ENCODE measurements at places on chromosomes 2 and 18.

GRCh38 chr18:25866331-25866730 lies 224.1 kb downstream of the SS18 start:
- no peak for DNase-seq

- no peak for DNase-seq
These were observed 52.6 kb downstream of the COL6A3 start for GRCh38 chr2:237361194-237362004.

- DNase-seq: no peak
These were observed 22.1 kb downstream of the FBXO41 start for GRCh38 chr2:73262108-73262651.

DNA sequence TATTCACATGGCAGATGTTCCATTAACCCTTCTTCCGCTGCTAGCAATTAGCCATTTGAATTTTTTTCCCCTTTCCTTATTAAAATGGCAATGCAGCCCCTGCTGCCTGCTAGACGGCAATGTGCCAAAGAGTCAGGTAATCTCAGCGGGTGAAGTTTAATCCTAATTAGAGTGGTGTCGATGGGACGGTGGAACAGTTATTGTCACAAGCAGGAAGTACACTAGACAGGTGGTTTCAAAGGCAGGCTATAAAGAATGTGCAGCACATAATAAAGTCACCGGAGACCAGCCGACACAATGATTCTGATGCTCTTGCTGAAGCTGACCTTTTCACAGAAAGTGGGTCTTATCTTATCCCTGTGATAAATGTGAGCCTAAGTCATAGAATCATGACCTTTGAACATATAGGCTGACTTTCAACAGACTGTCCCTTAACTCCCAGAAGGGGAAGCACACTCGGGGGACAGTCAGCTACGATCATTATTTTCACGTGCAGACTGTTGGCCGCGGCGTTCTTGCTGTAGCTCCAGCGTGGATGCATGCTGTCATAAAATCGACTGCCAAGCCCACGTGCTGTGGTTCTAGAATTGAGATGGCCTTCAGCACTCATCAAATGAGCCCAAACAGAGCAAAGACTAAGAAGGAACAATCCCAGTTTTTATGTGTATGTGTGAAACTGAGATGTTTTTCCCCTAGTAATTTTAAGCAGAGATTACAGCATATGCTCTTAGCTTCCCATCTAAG lies 926.2 kb upstream of the SOX11 start:
- DNase-seq: no peak

- no peak for DNase-seq
These were observed 16.6 kb downstream of the MALL start for GRCh38 chr2:110099038-110099425.

DNA sequence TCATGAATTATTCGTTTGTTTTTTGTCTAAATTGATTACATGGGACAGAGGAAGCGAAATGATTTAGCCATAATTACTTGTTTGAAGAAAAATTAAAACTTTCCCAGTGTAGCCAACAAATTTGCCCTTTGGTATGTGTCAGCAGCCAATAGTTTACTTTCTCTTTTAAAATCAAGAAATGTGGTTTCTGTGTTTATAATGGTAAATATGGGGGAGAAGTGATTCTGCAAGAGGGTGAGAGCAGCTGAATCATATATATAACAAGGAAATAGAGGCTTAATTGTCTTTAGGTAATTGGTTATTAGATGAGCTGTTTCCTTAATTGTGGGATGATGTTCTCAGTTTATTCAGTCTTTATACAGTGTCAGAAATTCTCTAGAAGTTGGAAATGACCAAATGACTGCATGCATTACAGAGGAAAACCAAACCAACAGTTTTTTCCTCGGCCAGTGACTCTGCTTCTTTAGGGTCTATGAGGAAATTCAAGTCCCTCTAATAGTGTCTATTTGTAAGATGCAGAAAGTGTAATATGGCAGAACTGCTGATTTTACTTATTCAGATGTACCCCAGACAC lies 132.9 kb downstream of the AGPS start:
- no peak for DNase-seq

DNA sequence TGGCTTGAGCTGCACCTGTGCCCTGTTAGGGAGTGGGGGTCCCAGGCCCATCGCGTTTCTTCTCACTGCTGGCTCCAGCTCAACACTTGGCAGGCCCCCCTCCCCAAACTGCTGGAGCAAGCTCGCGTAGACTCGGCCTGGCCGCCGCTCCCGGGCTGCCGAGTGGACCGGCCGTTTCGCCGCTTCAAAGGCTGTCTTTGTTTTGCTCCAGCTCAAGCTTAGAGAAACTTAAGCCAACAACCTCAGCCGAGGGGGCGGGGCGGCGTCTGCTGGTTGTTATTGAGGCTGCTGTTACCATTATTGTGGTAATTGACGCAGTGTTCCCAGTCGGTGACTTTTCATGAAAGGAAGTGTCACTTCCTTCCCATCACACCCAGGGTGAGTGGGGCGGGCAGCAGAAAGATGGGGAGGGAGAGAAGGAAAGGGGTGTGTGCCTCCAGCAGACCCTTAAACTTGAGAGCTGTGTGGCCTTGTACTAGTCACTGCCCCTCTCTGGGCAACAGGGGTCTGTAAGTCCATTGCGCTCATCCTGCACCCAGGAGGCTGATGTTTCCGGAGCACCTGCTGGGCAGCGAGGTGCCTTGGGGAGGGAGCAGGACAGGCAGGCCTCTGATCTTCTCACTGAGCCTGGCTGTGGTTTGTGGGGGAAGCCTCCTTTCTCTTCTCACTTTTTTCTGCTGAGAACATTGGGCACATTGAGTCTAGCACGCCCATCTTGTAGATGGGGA lies 2.1 kb downstream of the ARID5A start:
- DNase-seq: no peak
